ENCODE measurements at places on chromosomes 11 and 22. TPM values are rescaled to one million over a fixed set of nuclear protein-coding genes. Genes with fewer than 3 reads are reported as not detected.

The CDC42BPG gene
- 20.9 TPM for total RNA-seq

The RTN4R gene
- 9.8 TPM for total RNA-seq

The RRAS2 gene
- total RNA-seq = 47.1 TPM

The NXPE4 gene
- not detected for total RNA-seq

The SCGB1D2 gene
- not detected for total RNA-seq

The RIMBP3C gene
- 0.41 TPM for total RNA-seq

The CRYBB2 gene
- total RNA-seq = not detected

The CASP5 gene
- 1.9 TPM for total RNA-seq
